CD4-positive, alpha-beta memory T cell (primary cell): ENCODE measurements at places on chromosomes 11 and 22.
A peak's percentile ranks its signal among the peaks of the same experiment; 100 is the strongest.

GRCh38 chr11:104064034-104064630 is 27.7 kb downstream of the DDI1 start:
- H3K4me1 ChIP-seq: no peaks in the 10 kb centered on the region
- no peak for DNase-seq
- H3K27ac ChIP-seq: no peak overlapping the region
- no peak overlapping the region for H3K4me3 ChIP-seq

DNA sequence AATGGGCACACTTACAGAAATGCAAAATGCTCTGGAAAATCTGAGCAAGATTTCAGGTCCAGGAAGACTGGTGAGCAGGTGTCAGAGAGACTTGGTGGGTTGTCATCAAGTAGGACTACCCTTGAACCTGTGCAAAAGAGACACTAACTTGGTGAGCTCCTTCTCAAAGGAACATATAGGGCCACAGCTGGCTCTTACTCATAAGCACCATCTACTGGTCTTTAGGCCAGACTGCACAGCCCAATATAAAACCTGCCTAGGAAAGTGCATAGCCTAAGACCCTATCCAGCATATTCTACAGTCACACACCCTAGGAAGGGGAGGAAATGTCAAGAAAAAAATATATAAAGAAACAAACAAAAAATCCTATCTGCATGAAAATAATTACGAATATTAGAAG is 18.2 kb upstream of the OR10W1 start:
- DNase-seq: no peak
- H3K27me3 ChIP-seq: no peaks in the 10 kb centered on the region
- H3K4me3 ChIP-seq: no peak overlapping the region
- no peaks in the 10 kb centered on the region for H3K4me1 ChIP-seq

DNA sequence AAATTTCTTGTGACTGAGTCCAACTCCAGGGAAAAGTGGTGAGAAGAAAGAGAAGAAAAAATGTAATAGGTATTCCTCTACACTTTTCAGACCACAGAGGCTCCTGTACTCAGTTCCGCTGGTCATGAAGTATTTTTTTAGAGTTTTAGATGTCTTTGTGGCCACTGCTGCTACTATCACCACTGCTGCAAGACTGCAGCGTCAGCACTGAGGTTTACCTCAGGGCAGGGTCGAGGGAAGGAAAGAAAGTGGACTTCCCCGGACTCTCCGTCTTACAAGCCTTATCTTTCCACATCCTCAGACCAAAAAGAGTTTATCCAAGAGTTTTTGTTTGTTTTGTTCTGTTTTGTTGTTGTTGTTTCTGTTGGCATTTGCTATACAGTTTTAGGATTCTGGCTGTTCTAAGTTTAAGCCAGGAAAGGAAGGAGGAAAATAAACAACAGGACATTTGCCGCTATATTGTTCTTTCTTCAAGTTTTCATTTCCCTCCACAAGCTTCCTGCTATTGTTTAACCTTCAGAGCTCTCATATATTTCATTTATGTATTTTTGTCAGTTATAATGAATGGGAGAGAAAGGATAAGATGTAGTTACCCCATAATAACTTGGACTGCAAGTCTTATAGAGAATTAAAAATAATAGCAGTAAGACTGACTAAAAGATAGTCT is 919.3 kb downstream of the NTM start:
- no peaks in the 10 kb centered on the region for H3K4me1 ChIP-seq
- DNase-seq: no peak
- H3K27me3 ChIP-seq: no peaks in the 10 kb centered on the region
- no peak overlapping the region for H3K4me3 ChIP-seq

DNA sequence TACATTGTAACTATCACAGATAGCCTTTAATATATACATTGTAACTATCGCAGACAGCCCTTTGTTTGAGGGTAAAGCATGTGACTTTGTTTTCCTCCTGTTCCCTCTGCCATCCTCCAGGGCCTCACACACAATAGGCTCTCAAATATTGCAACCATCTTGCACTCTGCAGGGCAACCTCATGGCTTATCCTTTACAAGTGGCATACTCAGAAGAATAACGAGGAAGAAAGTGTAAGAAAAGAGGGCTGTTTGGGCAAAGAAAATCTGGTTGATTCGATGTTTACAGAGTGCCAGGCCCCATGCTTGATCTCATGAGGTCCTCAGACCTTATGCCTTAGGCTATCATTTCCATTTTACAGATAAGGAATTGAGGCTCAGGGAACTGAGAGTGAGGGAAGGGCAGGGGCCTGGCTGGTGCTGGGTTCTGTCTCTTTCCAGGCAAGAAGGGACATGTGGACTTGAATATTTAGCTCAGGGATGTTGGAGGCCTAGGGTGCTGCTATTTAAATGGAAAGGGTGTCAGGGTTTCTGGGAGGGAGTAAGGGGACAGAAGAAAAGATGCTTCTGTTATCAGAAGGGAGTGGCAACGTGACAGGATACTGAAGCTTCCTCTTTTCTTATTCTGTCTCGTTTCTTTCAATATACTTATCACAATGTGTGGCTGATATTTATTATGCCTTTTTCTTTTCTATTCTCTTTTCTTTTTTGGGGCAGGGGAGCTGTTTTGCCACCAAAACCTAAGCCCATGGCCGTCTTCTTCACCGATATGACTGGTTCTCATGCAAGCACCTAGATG is 1.1 kb upstream of the SAMM50 start:
- H3K27ac ChIP-seq: peak overlapping the region; percentile 63
- DNase-seq: no peak
- H3K4me3 ChIP-seq: peak overlapping the region; percentile 81
- peaks cover 25% of the 10 kb centered on the region for H3K4me1 ChIP-seq
- no peaks in the 10 kb centered on the region for H3K27me3 ChIP-seq

GRCh38 chr22:37331034-37331428 is 48.7 kb downstream of the CYTH4 start:
- peaks cover 11% of the 10 kb centered on the region for H3K4me1 ChIP-seq
- H3K4me3 ChIP-seq: no peak overlapping the region
- H3K27me3 ChIP-seq: peaks cover 18% of the 10 kb centered on the region
- DNase-seq: no peak

DNA sequence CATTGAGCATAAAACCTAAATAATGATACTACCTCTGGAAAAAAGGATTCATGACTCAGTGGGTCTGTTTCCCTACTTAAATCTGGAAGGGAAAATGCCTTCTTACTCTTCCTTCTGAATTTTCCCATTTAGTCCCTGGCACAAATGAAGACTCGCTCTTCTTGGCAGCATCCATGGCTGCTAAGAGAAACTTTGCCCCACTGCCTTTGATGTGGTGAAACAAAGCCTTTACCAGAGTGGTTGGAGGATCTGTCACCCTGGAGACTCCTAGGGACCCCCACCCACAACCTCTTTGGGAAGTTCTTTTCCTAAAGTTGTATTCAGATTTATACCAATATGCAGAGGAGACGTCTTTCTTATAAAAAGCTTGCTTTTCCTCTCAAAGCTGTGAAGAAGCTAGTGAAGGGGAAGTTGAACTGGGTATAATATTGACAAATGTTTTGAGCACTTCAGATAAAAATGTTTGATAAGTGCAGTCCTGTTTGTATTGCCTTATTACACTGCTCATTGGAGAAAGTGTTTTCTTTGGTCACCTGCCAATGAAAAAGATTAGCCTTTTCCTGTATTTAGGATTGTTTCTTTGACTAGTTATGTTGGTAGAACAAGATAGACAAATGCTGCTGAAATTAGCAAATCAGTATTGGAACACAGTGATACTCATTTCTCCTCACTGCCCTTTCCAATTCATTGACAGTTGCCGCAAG is 77.3 kb downstream of the ARFGAP2 start:
- H3K4me3 ChIP-seq: no peak overlapping the region
- H3K4me1 ChIP-seq: no peaks in the 10 kb centered on the region

DNA sequence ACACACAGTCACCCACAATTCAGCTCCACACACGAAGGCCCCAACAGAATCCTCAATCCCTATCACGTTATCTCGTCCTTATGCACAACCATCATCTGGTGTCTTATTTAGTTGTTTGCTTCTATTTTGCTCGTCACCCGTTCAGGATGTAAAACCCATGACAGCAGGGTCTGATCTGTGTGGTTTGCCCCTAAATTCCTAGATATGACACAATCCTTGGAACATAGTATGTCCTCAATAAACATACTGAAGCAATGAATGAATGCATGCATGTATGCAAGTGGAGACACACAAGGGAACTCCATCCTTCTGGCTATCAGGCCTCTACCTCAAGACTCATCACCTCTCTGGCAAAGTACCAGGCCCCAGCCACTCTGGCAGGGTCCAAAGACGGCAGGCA is 20.2 kb downstream of the STARD10 start:
- H3K4me3 ChIP-seq: no peak overlapping the region
- H3K27ac ChIP-seq: no peak overlapping the region
- H3K4me1 ChIP-seq: no peaks in the 10 kb centered on the region
- no peaks in the 10 kb centered on the region for H3K27me3 ChIP-seq
- no peaks in the 10 kb centered on the region for H3K36me3 ChIP-seq
- DNase-seq: no peak

DNA sequence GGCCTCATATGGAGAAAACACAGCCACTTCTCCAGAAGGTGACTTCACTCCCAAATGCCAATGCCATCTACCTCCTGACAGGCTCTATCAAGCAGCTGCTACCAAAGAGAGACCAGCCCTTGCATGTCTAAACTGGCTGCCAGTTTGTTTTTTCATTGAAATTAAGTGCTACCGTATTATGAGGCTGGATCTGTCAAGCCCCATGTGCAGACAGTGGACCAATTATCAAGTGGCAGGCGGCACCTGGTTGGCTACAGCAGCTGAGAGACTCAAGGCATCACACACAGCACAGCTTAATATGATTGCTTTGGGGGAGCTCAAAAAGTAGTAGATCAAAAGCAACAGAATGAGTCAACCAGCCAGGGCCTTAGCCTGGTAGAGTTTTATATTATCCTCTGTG is 1293.0 kb upstream of the TENM4 start:
- H3K4me3 ChIP-seq: no peak overlapping the region
- no peaks in the 10 kb centered on the region for H3K4me1 ChIP-seq
- no peak overlapping the region for H3K27ac ChIP-seq
- H3K27me3 ChIP-seq: no peaks in the 10 kb centered on the region
- no peak for DNase-seq

GRCh38 chr11:82092904-82093303 is 640.8 kb downstream of the FAM181B start:
- DNase-seq: no peak
- H3K4me1 ChIP-seq: no peaks in the 10 kb centered on the region
- no peak overlapping the region for H3K4me3 ChIP-seq
- no peaks in the 10 kb centered on the region for H3K36me3 ChIP-seq
- H3K27ac ChIP-seq: no peak overlapping the region

DNA sequence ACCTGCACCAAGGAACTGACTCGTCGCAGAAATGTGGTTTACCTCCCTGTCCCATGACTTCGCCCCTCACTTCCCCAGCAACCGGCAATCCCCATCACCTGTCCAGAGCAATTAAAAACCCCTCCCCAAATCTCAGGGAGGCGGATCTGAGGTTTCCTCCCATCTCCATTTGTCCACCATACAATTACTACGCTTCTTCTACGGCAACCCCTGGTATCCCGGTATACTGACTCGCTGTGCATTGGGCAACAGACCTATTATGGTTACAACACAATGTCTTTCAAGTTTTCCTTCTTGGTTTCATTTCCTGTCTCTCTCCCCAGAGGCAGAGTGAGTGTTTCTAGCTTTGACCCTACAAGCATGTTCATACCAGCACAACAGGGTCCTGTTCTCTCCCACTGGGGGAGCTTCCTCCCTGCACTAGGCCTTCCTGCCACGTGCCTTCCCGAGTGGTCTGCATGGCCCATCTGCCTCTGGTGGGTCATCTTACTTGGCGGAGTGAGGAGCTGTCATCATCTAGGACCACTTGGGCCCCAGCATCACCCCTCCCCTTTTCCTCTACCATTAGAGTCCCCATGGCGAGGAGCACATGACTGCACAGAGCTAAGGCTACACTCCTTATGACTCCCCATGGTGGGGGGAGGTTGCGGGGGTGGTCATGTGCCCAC is 30.3 kb upstream of the NAP1L4 start:
- H3K4me1 ChIP-seq: peaks cover 14% of the 10 kb centered on the region
- DNase-seq: no peak
- no peaks in the 10 kb centered on the region for H3K27me3 ChIP-seq
- no peak overlapping the region for H3K4me3 ChIP-seq

DNA sequence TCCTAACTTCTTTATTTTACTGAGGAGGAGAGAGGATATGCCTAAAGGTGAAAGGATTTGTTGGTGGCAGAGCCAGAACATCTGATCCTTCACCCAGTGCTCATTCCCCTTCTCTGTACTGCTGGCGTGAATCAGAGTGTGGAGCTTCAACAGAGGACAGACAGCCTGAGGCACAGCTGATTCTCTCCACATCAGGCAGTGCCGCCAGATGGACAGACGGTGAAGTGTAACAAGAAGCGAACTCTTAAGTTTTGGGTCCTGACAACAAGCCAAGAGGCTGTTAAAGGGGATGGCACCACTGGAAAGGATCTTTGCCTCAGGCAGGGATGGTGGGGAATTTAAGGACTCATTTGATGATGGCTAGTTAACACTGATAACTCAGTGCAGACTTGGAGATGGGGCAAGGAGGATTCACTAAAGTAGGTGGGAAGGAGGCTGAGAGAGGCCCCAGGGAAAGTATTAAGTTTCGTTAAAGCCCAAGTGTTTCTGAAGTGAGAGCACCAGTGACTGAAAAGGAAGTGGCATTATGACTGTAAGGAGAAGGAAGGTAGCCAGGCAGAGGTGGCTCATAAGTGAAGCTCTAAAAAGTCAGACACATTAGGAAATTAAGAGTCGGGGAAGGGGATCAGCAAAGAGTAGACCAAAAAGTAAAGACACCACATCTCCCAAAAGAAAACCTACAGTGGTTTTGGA is 81.3 kb downstream of the CLPB start:
- DNase-seq: no peak
- no peak overlapping the region for H3K27ac ChIP-seq
- H3K4me1 ChIP-seq: no peaks in the 10 kb centered on the region
- no peak overlapping the region for H3K4me3 ChIP-seq
- no peaks in the 10 kb centered on the region for H3K27me3 ChIP-seq

- no peak for DNase-seq
- no peak overlapping the region for H3K27ac ChIP-seq
- H3K36me3 ChIP-seq: no peaks in the 10 kb centered on the region
- H3K4me3 ChIP-seq: no peak overlapping the region
These were observed 132.4 kb upstream of the ZC3H12C start for GRCh38 chr11:109960831-109961230.

GRCh38 chr11:12968826-12969225 is 40.3 kb upstream of the RASSF10 start:
- H3K36me3 ChIP-seq: no peaks in the 10 kb centered on the region
- no peak overlapping the region for H3K4me3 ChIP-seq
- no peak for DNase-seq
- no peaks in the 10 kb centered on the region for H3K4me1 ChIP-seq

GRCh38 chr11:93476796-93477195 is 66.4 kb downstream of the SMCO4 start:
- no peaks in the 10 kb centered on the region for H3K27me3 ChIP-seq
- no peak for DNase-seq
- H3K36me3 ChIP-seq: no peaks in the 10 kb centered on the region
- no peak overlapping the region for H3K27ac ChIP-seq
- no peaks in the 10 kb centered on the region for H3K4me1 ChIP-seq
- no peak overlapping the region for H3K4me3 ChIP-seq

- no peak overlapping the region for H3K4me3 ChIP-seq
- no peaks in the 10 kb centered on the region for H3K27me3 ChIP-seq
- H3K4me1 ChIP-seq: no peaks in the 10 kb centered on the region
These were observed 35.3 kb downstream of the MMP13 start for GRCh38 chr11:102920118-102920684.
